ENCODE measurements at places on chromosomes 13 and 19.
A peak's percentile ranks its signal among the peaks of the same experiment; 100 is the strongest.

DNA sequence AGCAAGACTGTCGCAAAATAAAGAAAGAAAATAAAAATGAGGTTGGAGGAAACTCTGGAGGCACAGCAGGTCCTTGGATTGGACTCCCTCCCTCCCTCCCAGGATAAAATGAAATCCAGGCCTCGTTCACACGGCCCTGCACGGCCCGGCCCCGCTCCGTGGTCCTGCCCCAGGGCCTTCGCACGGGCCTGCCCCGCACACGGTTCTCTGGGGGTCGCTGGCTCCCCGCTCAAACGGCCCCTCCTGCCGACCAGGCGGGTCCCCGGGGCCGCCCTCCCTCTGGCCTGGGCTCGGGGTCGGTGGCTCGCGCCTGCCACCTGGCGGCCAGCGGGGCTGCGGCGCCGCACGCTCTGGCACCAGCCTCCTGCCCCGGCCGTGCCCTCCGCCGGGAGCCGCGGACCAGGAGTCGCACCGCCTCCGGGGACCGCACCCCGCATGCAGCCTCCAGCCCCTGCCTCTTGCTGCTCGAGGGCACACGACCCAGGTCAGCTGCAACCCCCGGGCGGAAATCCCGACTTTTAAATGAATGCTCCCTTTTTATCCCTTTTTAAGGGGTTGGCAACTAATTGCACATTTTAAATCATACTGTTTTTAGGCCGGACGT is 1.5 kb upstream of the WDR18 start:
- peak; percentile 81 for DNase-seq

DNA sequence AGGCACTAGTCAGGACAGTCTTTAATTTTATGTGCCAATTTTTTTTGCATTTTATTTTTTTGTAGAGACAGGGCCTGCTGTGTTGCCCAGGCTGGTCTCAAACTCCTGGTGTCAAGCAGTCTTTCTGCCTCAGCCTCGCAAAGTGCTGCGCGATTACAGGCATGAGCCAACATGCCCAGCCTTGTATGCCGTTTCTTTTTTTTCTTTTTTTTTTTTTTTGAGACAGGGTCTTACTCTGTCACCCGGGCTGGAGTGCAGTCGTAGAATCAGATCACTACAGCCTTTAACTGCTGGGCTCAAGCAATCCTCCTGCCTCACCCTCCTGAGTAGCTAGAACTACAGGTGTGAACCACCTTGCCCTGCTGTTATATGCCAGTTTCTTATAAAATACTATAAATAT is 26.4 kb downstream of the BORA start:
- no peak for DNase-seq

- no peak for DNase-seq
Observed at GRCh38 chr13:36343766-36344165, 2.4 kb downstream of the SPART start.

DNA sequence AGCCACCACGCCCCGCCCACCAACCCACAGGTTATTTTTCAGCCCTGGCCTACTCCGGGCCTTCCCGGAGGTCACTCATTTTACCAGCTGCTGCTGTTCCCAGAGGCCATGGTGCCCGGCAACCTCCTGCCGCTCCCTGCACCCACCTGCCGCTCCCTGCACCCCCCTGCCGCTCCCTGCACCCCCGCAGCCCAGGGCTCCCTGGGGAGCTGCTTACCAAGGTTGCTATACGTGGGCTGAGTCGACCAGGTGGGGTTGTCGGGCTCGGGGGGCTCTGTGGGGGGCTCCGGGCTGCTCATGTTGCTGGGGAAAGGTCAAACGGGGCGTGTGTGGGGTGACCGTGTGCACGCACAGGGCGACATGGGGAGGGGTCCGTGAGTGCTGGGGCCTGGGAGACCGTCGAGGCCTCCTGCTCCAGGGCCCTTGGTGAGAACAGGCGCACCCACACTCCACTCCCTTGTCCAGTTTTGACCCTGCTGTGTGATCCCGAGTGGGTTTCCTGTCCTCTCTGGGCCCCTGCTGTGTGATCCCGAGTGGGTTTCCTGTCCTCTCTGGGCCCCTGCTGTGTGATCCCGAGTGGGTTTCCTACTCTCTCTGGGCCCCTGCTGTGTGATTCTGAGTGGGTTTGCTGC is 1.2 kb downstream of the PEAK3 start:
- no peak for DNase-seq

- no peak for DNase-seq
Observed at GRCh38 chr19:46514589-46515289, 19.1 kb upstream of the PNMA8B start.

DNA sequence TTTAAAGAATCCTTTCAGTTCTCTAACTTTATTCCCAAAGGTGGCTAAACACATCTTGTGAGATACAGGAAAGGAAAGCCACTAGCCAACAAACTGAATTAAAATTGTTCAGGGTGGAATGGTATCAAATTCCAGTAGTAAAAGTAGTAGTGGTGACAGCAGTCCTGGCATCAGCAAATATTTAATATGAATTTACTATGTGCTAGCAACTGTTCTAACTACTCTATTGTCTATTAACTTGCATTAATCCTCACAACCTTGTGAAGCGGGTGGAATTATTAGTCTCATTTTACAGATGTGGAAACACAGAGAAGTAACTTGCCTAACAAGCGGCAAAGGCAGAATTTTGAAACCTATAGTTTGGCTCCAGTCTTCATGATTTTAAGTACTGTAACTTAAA is 130.1 kb downstream of the KLF12 start:
- DNase-seq, result no peak

- DNase-seq, result no peak
Observed at GRCh38 chr19:47390533-47391488, 28.5 kb downstream of the MEIS3 start.

DNA sequence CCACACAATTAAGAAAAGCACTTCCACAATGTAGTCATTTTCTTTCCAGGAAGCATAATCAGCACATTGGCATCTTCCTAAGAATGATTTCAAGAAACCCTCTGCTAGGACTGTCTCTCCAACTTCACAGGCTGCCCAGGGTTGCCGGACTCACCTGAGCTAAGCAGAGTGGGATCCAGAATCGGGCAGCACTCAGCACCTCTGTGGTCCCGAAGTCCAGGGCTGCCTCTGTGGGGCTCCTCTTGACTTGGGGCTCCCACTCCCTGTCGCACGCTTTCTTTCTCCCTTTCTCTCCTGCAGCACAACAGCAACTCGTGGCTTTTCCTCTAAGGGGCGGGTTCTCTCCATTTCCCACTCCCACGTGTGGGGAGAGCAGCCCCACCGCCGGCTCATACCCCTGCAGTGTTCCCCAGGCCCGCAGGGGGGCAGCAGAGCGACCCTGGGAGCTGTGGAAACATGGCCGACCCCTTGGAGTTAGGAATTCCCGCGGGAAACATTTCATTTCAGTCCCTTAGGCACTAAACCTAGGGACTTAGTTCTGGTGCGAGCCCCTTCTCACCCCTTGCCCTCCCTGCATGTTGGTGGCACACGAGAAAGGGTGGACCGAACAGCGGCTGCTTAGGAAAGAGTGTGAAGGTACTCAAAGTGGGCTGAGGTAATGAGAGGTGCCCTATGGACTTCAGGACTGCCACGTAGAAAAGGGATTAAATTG is at the start of gene TMEM272:
Gene TMEM272 (minus strand): TSS at position 316 of the 712 bp plus-strand sequence. CDS start 6,647 bp downstream, outside the sequence.
- DNase-seq, result peak; percentile 39

DNA sequence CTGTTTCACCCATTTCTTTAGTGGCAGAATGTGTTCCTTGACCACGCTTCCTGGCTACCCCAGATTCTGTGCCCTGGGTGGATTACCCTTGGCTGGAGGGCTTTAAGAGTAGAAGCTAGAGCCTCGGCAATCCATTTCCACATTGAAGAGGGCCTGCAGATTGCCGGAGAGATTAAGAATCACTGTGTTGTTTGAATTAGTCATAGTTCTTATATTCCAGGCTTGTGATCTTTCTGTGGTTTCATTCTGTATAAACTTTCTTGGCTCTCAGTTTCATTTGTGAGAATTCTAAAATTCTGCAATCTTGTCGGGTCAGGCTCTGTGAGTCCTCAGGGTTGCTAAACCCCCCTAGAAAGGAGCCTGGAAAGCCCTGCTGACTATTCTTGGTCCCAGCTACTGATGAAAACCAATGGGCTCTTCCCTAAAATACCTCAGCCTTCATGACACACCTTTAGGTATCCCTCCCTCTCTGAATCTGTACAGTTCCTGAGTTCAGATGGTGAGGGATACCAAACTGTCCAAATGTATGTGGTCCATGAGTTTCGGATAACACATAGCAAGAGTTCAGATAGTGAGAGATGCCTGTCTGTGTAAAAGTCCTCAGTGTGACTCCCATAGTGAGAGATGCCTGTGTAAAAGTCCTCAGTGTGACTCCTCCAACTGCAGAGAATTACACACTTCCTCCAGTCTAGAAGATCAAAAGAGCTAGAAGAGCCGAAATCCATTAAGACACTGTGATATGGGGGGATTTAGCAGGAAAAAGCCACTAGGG is 4.3 kb downstream of the PHF11 start:
- no peak for DNase-seq

DNA sequence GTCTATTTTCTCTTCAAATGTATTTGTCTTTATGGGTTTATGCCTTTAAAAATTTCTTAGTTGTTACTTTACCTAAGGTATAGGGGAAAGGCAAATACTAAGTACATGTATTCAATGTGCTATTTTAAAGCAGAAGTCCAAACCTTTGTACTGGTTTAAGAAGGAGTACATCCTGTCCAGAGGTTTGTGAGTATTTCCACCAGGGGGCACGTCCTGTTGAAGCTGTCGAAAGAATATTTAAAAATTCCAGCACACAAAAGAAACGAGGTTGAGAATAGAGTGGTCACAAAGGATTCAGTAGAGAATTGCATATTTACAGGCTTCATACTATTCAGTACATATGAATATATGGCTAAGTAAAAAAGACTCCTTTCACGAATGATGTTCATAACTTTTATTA is 59.8 kb downstream of the URI1 start:
- DNase-seq, result no peak

DNA sequence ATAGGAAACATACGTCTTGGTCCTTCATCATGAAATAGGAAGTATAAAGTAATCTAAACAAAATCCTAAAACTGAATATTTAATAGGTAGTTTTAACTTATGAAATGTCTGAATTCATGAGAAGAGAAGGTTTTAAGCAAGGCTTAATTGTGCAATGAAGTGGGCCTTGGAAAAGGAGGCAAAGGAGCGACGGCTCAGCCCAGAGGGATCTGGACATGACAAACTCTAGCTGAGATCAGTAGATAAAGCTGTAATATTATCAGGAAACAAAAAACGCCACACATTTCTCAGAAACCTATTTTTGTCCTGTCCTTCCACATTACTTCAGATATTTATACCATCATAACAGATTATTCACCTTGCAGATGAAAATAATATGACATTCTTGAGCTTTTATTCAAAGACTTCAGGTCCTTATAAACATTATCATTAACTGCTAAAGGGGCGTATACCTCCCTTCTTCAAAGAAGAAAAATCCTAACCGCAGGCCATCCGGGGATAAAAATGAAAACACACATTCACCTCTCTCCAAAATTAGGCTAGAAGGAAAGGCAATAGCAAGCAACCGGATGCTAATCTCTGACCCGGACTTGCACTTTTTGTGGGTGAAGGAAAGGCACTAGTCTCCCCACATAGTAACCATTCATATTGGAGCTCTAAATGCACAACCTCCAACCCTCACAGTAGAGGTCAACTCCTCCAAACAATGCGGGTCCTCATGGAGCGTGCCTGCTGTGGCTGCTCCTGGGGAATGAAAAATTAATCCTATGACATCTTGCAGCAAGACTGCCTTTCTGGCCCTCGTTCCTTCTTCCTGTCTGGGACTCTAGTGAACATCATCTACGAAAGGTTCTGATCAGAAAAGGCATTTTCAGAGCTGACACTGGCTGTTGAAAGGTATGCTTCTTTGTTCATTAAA is 108.8 kb downstream of the TBC1D4 start:
- no peak for DNase-seq

- peak; percentile 40 for DNase-seq
Observed at GRCh38 chr19:36775768-36776167, 3.2 kb upstream of the ZNF850 start.

DNA sequence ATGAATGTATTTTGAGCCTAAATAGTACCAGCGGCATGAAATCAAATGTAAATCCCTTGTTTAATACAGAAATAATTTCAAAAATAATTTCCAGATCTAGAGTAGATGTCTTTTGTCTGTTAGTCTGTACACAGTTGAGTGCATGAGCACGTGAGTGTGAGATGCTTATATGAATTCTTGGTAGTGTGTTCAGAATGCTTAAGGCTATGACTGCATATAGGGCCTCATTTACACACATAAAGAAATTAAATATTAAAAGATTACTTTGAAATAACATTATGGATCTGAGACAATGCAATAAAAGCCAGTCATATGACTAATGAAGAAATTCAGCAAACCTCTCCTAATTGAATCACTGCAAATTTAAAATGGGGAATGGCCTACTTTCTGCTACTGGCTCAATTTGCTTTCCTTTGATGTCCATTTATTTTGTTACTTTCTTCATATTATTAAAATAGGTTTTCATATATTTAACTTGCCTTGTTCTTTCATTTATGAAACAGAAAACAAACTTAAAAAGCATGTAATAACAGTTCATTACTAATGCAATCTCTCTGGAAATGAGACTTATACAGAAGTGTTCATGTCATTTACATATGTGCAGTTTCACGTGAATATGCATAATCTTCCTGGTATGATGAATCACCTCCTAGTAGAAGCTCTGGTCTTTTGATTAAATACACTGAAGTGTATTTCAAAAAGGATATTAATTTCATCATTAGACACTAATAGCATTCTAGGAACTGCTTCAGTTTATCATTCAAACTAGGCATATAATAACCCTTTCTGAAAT is 4.5 kb downstream of the AMER2 start:
- DNase-seq, result no peak

GRCh38 chr19:12938779-12939601 is 581 bp downstream of the CALR start:
- peak; percentile 55 for DNase-seq

- no peak for DNase-seq
Observed at GRCh38 chr13:103277959-103278694, 211.9 kb upstream of the SLC10A2 start.

DNA sequence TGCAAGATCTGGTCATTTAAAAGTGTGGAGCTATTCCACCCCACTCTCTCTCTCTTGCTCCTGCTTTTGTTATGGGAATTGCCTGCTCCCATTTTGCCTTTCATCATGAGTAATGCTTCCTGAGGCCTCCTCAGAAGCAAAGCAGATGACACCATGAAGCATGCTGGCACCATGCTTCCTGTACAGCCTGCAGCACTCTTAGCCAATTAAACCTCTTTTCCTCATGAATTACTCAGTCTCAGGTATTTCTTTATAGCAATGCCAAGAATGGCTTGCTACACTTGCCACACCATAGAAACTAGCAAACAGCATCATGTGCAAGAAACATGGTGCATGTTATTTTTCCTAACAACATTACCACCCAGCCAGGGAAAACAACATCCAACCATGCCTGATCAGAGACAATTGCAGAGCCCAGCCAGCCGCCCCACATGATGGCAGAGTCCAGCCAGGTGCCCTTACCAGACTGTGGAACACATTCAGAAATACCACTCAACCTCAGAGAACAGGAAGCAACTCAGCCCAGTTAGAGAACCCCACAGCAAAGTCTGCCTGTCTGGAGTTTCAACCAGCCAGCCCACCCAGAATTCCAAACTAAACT is 36.9 kb downstream of the SYDE1 start:
- DNase-seq, result no peak

Measured in right hindlimb (tissue), 1 donor.